ENCODE measurements at places on chromosomes 16 and 17. TPM values are rescaled to one million over a fixed set of nuclear protein-coding genes. Genes with fewer than 3 reads are reported as not detected.

CASKIN1 gene
- total RNA-seq, result under 0.01 TPM

KCNJ2 gene
- total RNA-seq, result 3.4 TPM

ACSM5 gene
- total RNA-seq, result not detected

PGAP3 gene
- total RNA-seq, result 34.5 TPM

MEIOB gene
- not detected for total RNA-seq
